ENCODE measurements at places on chromosomes 7 and 10.

DNA sequence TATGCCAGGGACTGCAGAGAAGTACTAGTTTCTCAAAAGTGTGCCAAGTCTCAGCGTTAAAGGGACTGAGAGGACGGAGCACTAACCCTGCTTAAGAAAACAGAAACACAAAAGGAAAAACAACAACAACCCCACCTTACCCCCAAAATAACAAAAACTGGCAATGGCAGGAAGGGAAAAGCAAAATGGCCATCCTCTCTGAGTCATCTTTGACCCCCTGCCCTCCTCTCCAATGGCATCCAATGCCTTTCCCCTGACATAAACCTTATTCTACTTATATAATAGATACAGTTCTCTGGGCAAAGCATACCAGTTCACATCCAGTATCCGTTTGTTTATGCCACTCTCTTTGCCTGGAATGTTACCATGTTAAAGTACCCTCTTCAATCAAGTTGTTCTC is 1.6 kb downstream of the POLR1F start:
- no peak for DNase-seq

DNA sequence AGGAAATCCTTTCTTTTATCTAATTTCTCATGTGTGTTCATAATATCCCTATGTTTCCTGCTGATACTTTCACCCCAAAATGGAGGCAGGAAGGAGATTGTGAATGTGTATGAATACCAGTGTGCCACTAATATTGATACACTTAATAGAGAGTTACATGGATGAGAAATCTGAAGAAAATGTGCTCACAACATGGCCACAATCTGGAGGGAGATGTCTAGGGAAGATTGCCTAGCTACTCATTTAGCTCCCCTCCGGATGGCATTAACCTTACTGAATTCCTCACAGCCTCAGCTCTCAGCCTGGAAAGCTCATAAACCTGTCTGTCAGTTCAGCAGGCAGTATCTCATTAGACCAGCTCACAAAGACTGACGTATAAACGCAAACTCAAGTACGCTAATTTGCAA is 23.4 kb upstream of the DMTF1 start:
- DNase-seq, result peak; percentile 72

DNA sequence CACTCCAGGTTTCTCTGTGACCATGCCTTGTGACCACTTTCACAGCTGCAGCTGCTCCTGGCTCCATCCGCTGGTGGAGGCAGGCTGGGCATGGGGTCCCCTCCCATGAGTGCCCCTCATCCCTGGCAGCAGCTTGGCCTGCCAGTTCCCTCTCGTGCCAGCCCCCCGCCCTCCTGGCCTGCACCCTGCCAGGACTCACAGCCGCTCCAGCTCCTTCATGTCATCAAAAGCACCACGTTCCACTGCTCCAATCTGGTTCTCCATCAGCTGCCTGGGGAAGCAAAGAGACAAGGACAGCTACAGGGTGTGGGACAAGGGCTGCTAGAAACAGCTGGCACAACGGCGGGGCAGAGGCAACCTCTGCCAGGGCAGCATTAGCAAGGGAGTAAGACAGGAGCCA is 22.6 kb downstream of the SLIT1 start:
- DNase-seq, result no peak

- no peak for DNase-seq
Observed at GRCh38 chr10:86419101-86419500, 52.5 kb upstream of the GRID1 start.

- DNase-seq, result no peak
Observed at GRCh38 chr10:116838143-116838725, 11.1 kb upstream of the ENO4 start.

- DNase-seq, result no peak
Observed at GRCh38 chr10:124511205-124512039, 49.8 kb downstream of the LHPP start.

DNA sequence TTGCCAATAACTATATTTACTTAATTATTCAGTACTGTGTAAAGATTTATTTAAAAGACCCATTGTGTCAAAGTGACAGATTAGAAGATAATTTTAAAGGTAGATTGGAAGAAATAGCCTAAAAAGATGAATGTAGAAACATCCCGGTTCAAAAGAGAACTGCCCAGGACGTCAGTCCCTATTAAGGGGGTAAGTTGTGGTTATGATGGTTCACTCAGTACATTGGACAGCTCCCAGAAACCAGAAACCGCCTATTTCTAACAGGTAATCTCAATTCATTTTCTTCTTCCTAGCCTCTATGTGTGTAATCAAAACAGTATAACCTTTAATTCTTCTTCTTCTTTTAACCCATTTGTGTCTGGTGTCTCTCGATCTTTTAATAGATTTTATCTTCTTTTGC is 1.5 kb upstream of the FERD3L start:
- DNase-seq, result peak; percentile 76

DNA sequence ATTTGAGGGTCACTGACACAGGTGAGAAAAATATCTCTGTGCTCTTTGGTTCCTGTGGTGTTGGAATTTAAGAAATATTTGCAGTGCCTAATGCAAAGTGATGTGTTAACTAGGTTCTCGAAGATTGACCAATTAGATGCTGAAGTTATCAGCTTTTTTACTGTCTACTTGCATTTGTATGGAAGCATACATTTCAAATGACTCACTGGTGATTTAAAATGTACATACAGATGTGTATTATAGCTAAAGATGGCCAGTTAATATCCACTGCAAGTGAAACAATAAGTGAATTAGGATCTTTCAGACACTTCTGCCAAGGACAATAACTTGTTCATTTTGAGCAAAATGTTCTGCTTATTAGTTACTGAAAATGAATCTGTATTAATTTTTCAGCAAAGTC is 205.0 kb downstream of the FANK1 start:
- peak; percentile 18 for DNase-seq

- no peak for DNase-seq
Observed at GRCh38 chr7:11750191-11750590, 81.8 kb downstream of the THSD7A start.

DNA sequence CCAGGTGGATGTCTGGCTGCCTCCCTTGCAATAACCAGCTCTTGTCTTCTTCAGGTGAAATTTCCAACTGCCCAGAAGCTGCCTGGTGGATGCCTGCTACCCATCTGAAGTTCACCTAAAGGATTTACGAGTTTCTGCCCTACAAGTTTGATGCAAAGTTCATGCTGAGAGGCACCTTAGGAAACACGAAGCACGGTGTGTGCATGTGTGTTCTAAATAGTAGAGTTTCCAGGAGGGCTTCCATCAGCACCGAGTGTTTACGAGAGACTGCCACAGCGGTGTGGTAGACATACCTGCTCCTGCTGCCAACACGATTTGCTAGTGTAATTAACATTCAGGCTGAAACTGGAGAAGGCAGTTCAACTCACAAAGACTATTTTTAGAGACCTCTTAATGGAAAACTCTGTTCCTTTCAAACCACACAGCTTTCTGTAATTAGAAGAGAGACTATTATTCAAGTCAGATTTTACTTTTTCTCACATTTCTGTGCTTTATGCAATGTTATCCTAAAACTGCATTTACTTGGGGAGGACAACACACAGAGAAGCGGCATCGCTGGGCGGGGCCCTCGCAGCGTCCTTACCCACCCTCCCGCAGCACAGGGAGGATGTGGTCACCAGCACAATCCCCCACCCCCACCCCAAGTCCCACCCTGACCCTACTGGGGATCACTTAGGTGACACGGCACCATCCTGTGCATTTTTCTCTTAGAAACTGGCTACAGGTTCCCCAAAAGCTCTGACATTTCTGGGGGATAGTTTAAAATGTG is 15.5 kb upstream of the CPXM2 start:
- no peak for DNase-seq

DNA sequence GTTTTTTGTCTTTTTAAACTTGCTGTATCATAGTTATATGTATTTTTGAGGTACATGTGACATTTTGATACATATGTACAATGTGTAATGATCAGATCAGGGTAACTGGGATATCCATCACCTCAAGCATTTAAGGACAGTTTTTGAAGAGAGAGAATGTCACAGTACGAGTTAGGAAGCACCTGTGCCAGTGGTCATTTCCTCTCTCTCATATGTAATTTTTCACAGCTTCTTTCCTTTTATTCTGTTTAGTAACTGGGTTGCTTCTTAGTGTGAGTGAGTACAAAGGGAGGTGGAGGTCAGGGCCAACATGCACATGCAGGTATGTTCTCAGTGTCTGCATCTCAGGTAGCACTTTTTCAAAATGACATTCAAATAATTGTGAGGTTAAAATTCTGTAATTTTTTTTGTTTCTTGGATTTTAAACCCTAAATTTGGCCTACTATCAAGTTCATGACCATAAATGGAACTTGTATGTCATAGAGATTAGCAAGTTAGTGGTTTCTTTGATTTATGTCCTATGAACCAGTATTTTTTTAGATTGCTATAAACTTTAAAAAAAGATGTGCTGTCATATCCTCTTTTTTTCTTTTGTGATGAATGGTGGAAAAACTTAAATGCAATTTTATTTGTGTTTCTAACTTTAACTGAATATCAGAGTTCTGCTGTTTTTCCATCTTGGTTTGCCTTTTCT is 42.7 kb downstream of the SNX10 start:
- DNase-seq, result peak; percentile 89

- peak; percentile 98 for DNase-seq
Observed at GRCh38 chr7:92754919-92755581, 81.3 kb downstream of the CDK6 start.

DNA sequence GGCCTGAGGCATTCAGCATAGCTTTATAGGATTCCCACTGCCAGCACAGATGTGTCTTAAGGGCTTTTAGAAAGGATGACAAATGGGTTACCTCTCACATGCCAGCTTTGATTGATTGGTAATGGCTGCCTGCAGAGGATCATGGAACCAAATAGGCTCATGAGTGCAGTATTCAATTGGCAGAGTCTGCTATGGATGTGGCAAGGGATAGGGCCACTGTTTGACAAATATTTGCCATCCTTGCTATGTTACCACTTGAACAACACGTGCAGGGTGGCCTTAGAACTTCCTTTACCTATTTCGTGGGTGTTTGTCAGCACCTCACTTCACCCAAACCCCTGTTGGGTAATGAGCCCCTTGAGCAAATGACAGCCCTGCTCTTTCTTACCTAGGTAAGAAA is 139.2 kb downstream of the C10orf105 start:
- DNase-seq, result no peak

DNA sequence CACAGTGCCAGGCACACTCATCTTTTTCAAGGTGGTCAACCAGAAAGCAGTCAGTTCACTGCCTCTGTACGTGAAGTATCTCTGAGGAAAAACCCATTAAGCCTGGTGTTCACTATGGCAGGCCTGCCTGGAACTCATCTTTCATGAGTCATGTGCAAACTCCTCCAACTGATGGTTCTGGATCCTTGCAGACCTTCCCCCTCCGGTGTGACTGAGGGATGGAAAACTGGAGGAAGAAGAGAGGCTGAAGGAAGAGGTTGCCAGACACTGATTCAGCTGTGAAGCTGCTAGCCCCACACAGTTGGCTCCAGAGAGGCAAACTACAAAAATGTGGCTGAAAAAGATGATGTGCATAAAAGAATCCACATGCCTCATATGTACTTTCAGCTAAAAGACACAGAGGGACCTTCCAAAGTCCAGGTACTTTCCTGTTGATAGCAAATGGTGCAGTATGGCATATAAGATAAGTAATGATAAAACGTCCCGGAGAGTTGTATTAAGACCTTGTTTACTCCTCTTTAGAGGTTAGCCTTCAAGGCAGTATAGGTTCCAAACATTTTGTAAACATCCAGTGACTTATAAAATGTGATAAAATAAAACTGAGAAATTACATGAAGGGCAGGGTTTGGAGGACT is 2.7 kb downstream of the CYP3A5 start:
- DNase-seq, result no peak

- no peak for DNase-seq
Observed at GRCh38 chr10:32938554-32939061, 19.4 kb downstream of the ITGB1 start.

- no peak for DNase-seq
Observed at GRCh38 chr7:121515229-121515628, 119.1 kb upstream of the FAM3C start.

- no peak for DNase-seq
Observed at GRCh38 chr7:150372271-150373048, 3.8 kb downstream of the REPIN1 start.

GRCh38 chr7:1673581-1674118 is 3.6 kb downstream of the ELFN1 start:
- no peak for DNase-seq

DNA sequence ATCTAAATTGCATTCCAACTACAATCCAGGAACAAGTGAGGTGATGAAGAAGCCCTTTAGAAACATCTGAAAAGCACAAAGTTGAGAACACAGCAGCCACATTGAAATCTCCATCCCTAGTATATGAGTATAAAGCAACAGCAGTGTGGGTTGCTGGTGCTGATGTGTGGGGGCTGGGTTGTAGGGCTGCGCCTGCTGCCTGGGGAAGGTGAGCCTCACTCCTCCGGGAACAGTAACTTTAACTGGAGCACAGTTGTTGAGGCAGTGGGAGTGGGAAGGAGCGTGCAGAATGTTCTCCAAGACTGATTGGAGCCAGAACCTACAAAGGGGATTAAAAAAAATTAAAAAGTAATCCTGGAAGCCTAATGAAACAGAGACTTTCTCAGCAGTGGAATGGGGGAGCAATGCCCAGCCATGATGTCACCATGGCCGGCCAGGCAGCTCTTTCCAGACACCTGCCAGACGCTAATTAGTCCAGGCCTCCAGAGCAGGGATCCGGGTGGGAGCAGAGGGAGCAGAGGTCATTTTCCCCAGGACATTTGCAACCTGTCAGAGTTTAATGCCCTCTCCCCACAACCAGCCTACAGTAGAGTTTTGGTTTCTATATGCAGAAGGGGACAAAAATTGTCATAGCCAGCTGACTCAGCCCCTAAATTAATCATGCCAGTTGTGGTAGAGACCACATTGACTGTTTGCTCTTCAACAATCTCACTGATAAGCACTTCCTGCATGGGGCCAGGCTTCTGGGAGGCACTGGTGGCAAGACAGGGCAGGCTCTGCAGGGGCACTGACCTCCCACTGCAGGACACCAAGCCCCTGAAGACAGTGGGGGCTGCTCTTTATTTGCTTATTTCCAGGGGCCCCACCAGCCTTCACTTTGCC is 133.0 kb upstream of the ZNF32 start:
- peak; percentile 95 for DNase-seq

DNA sequence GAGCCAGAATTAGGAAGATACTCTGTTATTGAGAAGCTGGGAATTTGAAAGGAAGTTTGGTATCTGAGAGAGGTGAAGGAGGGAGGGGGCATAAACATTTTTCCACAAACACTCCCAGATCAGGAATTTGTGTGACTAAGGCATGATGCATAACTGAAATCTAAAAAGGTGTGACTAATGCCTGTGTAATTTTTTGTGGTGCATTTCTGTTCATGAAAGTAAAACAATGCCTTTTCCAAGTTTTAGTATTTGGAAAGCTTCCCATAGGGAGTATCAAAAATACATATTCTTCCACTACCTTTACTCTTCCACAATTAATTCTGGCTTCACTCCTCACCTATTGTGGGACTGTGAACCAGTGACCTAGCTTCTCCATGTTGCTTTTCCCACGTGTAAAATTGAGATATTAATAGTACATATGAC is 56.4 kb upstream of the CAV2 start:
- no peak for DNase-seq

- no peak for DNase-seq
Observed at GRCh38 chr10:22606164-22606614, 108.2 kb downstream of the PIP4K2A start.

DNA sequence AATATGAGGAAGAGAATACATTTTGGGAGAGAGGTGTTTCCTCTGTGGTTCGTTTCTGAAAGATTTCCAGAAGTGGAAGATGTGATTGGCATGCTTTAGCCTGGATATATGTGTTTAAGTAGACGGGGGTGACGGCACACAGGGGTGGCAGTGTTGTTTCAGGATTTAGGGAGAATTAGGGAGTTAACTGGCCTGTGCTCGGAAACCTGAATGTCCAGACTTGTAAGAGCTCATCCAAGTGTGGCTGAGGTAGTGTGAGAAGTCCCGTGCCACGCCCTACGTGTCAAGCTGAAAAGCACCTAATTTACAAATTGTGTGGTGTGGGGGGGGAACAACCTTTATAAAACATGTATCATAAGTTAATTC is 1.1 kb downstream of the RALA start:
- DNase-seq, result no peak

Data from common myeloid progenitor, CD34-positive (primary cell).